Astrocyte (in vitro differentiated cells and primary cell): ENCODE measurements at places on chromosomes 6 and 20. TPM values are rescaled to one million over a fixed set of nuclear protein-coding genes. Genes with fewer than 3 reads are reported as not detected.

DNA sequence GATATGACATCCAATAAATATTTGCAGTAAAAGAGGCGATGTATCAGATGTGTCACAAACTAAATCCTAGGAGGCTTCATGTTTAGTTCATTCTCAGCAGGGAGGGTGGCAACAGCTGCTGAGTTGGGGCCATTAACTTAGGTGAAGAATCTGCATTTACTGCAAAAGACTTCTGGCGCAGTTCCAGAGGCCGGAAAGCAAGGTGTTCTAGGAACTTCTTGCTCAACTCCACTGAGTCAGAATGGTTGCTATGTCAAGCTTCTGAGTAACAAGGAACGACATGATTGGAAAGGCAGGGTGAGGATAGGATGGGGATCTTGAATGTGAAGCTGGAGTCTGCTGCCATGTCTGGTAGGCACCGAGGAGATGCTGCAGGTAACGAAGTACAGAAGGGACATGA, 11.7 kb downstream of the ADNP start:
- no peaks in the 10 kb centered on the region for H3K27me3 ChIP-seq
- no peak overlapping the region for H3K4me3 ChIP-seq
- peaks cover 18% of the 10 kb centered on the region for H3K4me1 ChIP-seq
- peak; percentile 53 for DNase-seq
- peaks cover 9% of the 10 kb centered on the region for H3K36me3 ChIP-seq

DNA sequence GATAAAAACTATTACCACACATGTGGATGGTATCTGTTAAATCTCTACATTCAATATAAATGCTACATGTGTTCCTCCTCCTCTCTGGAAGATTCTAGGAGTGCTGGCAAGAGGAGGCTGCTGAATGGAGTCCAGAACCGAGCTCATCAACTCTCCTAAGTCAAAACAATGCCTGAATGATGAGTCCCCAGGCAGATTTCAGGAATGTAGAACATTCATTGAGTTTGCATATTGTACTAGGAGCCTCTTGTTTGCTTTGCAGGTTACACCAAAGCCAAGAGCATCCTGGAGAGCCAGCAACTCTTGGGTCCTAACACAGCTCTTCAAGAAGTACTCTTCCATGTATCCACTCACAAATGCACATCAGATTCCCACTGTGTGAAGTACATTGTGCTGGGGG, 117.6 kb upstream of the UST start:
- no peaks in the 10 kb centered on the region for H3K4me1 ChIP-seq
- no peaks in the 10 kb centered on the region for H3K27me3 ChIP-seq
- H3K27ac ChIP-seq: no peak overlapping the region
- H3K4me3 ChIP-seq: no peak overlapping the region
- no peak for DNase-seq

GRCh38 chr6:108565893-108566292, 5.2 kb downstream of the FOXO3 start:
- peaks cover 10% of the 10 kb centered on the region for H3K36me3 ChIP-seq
- H3K27me3 ChIP-seq: no peaks in the 10 kb centered on the region
- H3K4me3 ChIP-seq: no peak overlapping the region
- H3K27ac ChIP-seq: peak overlapping the region; percentile 71
- peaks cover 36% of the 10 kb centered on the region for H3K4me1 ChIP-seq
- DNase-seq: peak; percentile 53

DNA sequence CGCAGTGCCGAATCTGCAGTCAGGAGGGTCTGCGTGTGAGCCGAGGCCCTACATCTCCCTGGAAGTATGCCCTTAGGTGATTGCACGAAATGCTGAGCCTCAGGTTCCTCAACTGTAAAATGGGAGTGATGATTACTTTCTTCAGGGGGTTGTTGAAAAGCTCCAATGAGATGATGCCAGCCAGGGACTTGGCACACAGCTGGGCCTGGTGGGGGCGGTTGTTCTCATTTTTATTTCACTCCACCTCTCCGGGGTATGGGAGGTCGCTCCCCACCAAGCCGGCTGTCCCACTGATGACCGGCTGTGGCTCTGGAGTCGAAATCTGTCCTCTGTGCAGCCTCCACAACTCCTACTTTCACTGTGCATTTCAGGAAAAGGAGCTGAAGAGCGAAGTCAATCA, 8.1 kb downstream of the PCK1 start:
- no peak overlapping the region for H3K27ac ChIP-seq
- H3K4me3 ChIP-seq: no peak overlapping the region
- H3K27me3 ChIP-seq: peaks cover 22% of the 10 kb centered on the region

DNA sequence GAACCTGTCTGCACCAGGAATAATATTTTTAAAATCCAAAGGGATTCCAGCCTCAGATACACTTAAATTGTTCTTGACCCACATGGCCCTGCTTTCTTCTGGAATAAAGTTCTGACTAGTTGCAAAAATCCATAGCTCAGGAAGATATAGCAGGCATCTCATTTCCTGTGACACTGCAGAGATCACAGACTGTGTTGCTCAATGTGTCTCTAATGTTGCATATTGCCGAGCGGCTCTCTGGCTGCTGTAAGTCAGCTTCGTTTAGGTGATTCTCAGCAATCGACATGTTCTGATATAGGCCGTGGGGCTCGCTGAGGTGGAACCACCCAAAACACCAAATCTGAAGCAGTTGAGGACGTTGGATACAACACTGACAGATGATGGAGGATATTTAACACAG, 498.3 kb upstream of the AGPAT4 start:
- DNase-seq: no peak
- no peak overlapping the region for H3K4me3 ChIP-seq
- H3K36me3 ChIP-seq: no peaks in the 10 kb centered on the region
- H3K27ac ChIP-seq: no peak overlapping the region

ARMH2 gene
- total RNA-seq: not detected in 2 replicates
